Stimulated activated CD4-positive, alpha-beta T cell treated with anti-CD3 and anti-CD28 coated beads, Interleukin-1b, Interleukin-23, amount 100 ng/mL, for 24 hours (primary cell): ENCODE measurements at places on chromosomes 13 and 19.

- DNase-seq: no peak
Observed at GRCh38 chr13:112893570-112894422, 75.2 kb upstream of the MCF2L start.

DNA sequence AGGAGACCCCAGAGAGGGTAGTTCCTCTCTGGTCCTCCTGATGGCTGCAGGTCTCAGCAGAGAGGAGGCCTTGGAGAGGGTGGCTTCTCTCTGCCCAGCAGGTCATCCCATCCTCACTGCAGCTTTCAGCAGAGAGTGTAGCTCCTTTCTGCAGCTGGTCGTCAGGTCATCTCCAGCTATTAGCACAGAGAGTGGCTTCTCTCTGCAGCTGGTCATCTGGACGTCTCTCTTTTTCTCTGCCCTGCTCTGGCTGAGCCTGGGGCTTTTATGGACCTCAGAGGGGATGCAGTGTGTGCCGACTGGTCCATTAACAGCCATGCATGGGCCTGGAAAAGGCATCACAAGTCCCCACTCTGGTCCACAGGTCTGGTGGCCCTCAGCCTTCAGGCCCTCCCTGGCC is 20.3 kb downstream of the TNFSF9 start:
- no peak for DNase-seq

- DNase-seq: no peak
Observed at GRCh38 chr19:40954573-40954972, 36.5 kb upstream of the CYP2B6 start.

DNA sequence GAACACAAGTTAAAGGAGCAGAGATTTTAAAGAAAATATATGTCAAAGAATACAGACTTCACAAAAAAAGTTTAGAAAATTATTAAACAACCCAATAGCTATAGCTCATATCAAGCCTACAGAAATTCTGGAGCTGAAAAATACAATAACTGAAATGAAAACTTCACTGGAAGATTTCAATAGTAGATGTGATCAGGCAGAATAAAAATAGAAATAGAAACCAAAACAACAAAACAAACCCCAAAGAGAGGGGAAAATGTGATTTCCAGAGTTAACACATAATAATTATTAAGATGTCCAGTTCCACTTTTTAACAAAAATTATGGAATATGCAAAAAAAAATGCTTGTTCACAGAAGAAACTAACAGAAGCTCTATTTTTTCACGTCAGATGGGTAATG is 23.6 kb downstream of the LRRC63 start:
- no peak for DNase-seq

- DNase-seq: no peak
Observed at GRCh38 chr13:88068316-88068715, 397.1 kb downstream of the SLITRK5 start.

DNA sequence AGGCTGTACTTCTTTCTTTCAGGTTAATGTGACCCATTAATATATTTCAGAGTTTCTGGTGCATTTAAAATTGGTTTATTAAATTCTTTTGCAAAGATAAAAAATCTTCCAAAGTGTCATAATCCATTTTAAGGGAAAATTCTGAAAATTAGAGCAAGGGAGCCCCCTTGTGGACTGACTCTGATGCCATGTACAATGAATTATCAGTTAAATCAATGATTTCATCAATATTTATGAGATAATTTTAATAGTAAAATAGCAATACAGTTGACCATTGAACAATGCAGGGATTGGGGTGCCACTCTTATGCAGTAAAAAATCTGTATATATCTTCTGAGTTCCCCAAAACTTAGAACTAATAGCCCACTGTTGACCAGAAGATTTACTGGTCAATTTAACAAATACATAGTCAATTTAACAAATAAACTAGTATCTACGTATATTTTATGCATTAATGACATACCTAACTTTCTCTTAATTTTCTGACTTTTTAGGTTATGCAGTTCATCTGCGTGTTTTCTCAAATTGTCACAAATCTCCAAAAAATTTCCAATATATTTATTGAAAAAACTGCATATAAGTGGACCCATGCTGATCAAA is 479.1 kb upstream of the MIR17HG start:
- DNase-seq: no peak

GRCh38 chr13:114080739-114081561 is 51.5 kb downstream of the RASA3 start:
- no peak for DNase-seq

GRCh38 chr19:3748965-3749364 is 12.5 kb downstream of the APBA3 start:
- no peak for DNase-seq

DNA sequence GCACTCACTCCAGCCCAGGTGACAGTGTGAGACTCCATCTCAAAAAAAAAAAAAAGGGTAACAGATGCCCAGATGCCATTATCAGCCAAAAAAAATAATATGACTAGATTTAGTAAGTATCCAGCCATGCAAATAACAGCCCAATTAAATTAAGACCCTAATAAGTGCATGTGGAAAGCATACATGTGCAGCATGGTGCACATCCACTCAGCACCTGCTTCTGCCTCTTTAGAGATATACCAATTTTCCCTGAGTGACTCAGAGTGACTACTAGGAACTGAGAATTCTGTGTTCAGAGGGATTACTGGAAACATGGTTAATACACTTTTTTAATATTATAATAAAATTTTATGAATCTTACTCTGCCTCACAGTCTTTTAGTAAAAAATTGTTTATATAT is 29.8 kb upstream of the ZNF675 start:
- DNase-seq: no peak

GRCh38 chr19:48815870-48816501 is 5.2 kb upstream of the BCAT2 start:
- no peak for DNase-seq

DNA sequence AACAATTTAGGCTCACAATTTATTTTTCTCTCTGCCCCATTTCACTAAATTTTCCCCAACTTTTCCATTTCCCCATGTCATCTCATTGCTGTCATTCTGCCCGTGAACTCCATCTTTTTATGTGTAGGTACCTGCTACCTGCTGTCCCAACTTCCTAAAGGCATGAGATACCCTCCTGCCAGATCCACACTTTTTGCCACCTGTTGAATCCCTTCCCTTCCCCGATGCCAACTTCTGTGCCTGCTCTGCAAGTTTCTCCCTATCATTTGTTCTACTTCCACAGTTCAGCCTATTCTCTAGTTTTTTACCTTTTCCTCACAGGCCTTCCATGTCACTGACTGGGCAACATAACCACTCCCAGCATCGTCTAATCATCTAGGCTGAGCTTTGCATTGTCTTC is 607.5 kb upstream of the KLF12 start:
- no peak for DNase-seq

DNA sequence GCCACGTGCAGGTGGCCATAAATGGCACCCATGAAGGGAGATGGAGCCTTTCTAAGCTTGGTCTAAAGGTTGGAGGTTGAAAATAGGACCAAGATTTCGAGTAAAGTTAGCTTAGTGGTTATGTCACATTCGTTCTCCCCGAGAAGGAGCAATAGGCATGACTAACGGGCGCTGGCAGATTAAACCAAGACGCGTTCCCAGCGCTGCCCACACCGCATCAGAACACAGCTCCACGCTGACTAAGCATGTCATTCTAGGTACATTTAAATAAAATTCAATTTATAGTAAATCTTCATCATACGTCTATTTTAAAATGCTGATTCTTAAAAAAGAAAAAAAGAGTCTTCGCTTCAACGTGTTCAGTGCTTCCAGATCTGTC is 95.0 kb upstream of the IRS2 start:
- DNase-seq: no peak

GRCh38 chr13:34308725-34309124 is 490.8 kb downstream of the RFC3 start:
- no peak for DNase-seq

GRCh38 chr13:60733933-60734332 is 336.9 kb downstream of the TDRD3 start:
- no peak for DNase-seq

DNA sequence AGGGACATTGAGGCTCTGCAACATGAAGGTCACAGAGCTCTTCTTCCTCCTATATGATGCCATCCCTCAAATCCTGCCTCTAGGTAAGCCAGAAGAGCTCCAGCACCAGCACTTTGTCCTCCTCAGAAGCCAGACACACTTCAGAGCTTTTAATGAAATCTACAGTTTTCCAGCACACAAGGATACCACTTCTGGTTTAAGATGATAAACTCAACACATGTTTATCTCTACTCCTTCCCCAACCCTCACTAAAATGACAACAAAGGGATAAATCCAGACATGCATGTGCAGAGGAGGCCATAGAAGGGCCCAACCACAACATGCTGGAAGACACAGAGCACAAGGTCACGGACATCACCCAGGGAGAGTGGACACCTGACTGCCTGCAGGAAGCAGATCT is 195.3 kb downstream of the USP12 start:
- DNase-seq: no peak

GRCh38 chr13:113598081-113598410 is 13.5 kb downstream of the TFDP1 start:
- DNase-seq: no peak

DNA sequence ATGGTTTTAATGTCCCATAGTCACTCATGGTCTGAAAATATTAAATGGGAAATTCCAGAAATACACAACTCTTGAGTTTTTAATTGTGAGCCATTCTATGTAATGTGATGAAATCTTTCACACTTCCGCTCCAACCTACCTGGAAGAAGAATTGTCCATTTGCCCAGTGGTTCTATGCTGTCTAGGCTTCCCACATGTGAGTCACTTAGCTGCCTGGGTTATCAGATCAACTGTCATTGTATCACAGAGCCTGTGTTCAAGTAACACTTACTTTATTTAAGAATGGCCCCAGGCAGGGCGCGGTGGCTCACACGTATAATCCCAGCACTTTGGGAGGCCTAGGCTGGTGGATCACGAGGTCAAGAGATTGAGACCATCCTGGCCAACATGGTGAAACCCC is 1450.5 kb downstream of the EFNB2 start:
- no peak for DNase-seq

- no peak for DNase-seq
Observed at GRCh38 chr13:43979492-43979891, 99.8 kb downstream of the LACC1 start.

DNA sequence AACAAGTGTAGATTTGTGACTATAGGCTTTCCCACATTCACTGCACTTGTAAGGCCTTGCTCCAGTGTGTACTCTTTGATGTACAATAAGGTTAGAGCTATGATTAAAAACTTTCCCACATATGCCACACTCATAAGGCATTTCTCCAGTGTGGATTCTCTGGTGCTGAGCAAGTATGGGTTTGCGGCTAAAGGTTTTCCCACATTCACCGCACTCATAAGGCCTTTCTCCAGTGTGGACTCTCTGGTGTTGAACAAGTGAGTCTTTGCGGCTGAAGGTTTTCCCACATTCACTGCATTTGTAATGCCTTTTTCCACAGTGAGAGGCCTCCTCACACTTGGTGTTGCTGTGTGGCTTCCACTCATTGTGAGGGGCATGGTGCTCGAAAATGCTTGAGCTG is 3.7 kb downstream of the ZNF772 start:
- DNase-seq: no peak

DNA sequence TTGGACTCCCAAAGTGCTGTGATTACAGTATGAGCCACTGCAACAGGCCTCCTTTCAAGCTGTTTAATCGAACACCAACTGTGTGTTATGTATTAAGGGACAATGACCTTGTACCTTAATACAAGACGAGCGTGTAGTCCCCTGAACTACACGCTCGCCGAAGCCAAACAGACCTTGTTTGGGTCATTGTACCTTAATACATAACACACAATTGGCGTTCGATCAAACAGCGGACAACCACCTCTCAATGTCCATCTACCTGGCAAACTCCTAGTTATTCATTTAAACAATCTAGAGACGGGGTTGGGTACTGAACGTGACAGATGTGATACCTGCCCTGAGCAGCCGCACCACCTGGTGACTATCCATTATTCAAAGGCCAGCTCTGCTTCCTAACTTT is 1.3 kb downstream of the CHERP start:
- no peak for DNase-seq

GRCh38 chr19:15248648-15249527 is 16.6 kb upstream of the EPHX3 start:
- no peak for DNase-seq

- DNase-seq: no peak
Observed at GRCh38 chr13:28877408-28877807, 57.3 kb downstream of the MTUS2 start.

DNA sequence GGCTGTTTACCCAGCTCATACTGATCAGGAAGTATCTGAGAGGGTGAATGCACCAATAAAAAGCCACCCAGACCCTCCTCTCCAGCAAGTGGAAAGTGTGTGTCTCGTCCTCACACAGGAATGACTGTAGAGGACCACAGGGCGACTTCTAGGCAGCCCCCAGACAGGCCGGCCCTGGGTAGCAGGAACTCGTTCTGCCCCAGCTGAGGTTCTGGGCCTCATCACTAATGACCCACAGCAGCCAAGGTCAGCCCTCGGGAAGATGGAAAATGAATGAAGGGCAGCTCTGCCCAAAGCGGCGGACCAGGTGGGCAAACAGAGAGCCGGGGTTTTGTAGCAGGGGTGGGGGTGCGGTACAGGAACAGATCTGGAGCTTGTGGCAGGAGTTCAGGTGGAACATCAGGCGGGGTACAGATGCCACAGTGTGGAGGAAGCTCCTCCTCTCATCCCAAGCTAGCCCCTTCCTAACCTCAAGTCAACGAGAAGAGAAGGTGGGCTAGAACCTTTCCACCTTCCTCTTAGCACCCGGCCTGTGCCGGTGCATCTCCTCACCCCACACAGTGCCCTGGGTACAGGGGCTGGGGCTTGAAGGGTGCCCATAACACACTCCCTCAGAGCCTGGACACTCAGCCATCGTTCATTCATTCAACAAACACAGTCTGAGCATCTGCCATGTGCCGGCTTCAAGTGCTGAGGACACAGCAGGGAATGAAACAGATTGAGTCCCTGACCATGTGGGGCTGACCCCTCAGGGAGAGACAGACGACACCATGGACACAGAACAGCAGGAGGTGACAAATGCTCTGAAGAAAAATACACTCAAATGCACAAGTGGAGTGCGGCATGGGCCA is 36.2 kb downstream of the RFX2 start:
- no peak for DNase-seq

DNA sequence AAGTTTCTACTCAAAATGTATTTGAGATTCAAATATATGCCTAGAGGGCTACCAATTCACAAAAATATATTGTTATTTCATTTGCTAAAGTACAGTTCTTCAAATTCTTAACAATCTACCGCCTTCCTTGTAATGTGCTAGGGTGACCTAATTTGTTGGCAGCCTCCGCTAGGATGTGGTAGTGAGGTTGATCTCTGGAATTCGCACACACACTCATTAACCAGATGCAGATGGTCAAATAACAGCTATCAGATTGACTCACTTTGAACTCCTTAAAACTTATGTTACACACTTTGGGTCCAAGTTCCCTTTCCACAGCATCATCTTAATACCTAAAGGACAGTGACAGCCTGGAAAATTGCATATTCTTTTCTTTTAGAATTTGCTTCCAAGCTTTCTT is 367.3 kb downstream of the DCT start:
- DNase-seq: no peak

GRCh38 chr13:23021906-23022305 is 158.9 kb upstream of the SGCG start:
- no peak for DNase-seq

DNA sequence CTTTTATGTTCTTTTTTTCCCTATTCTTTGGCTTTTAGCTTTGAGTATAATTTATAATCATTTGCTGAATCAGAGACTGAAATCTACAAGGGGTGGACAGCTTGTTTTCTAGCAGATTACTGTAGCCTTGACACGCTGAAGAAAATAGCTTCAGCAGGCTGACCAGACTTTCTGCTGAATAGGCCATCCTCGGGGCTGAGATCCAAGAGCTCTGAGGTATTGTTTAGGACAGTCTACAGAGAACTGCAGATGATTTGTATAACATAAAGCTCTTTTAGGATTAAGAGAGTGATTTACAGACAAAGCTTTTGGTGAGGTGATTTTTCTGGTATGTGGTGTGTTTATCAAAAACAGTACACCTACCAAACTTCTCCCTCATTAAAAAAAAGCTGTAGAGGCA is 16.8 kb downstream of the POLR1D start:
- no peak for DNase-seq
